ENCODE measurements at places on chromosomes 16 and 17. TPM values are rescaled to one million over a fixed set of nuclear protein-coding genes. Genes with fewer than 3 reads are reported as not detected.

DNA sequence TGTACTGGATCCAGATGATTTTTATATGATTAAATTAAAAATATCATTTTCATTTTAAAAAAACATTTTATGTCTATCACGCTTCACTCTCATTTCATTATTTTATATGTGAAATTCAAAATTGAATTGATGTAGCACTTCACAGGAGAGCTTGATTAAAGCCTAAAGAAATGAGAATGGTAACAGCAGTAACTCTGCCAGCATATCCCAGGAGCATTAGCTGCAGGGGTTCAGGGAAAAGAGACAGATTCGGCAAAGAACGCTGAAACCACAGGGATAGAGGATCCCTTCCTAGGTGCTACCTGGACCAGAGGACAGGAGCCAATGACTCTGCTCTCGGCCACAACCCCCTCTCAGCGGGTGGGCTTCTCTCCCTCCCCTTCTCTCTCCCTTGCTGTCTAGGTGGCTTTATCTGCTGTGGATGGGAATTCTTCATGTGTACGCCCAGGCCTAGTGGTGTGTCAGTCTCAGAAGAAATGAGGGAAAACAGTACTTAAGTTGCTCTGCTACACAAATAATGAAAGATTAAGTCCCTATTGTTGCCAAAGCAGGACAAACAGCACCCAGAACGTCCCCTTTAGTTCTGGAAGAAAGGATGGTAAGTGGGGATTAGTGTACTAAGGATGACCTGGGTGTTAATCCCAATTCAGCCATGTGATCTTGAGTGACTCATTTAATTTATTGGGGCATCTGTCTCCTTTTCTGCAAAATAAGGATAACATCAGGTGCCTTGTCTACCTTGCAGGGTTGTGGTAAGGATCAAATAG, 123.3 kb downstream of the CDK5R1 start:
- no peak for DNase-seq

Gene HSD17B1
- total RNA-seq, result 0.54 TPM

Gene RHBDF2
- total RNA-seq, result 18.1 TPM

Gene SLC16A6
- total RNA-seq, result 2.6 TPM

DNA sequence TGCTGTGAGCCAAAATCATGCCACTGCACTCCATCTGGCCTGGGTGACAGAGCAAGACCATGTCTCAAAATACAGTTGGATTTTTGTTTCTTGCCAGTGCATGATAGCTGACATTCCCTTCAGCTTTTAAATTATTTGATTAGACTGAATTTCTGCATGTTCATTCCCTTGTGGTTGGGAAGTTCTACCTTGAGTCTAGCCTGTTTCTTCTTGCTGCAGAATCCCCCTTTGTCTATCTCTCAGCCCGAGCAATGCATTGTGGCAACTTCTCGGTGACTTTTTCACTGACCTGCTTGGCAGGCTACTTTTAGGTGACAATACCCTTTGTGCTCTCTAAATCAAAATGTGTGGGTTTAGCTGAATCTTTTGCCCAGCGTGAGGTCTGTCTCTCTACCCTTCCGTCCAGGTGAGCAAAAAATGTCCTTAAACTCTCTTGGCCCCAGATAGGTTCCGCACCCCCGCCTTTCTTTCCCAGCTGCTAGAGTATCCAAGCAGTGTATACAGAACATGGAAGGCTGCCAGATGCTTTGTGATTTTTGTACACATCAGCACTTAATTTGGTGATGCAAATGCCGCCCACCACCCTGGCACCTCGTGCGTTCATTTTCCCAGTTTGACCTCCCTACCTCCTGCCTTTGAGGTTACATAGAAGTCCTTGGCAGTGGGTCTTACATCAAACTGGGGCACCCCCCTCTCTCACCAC, 130.2 kb downstream of the ABCC6 start:
- no peak for DNase-seq

Gene CYTH1
- 5.9 TPM for total RNA-seq

DNA sequence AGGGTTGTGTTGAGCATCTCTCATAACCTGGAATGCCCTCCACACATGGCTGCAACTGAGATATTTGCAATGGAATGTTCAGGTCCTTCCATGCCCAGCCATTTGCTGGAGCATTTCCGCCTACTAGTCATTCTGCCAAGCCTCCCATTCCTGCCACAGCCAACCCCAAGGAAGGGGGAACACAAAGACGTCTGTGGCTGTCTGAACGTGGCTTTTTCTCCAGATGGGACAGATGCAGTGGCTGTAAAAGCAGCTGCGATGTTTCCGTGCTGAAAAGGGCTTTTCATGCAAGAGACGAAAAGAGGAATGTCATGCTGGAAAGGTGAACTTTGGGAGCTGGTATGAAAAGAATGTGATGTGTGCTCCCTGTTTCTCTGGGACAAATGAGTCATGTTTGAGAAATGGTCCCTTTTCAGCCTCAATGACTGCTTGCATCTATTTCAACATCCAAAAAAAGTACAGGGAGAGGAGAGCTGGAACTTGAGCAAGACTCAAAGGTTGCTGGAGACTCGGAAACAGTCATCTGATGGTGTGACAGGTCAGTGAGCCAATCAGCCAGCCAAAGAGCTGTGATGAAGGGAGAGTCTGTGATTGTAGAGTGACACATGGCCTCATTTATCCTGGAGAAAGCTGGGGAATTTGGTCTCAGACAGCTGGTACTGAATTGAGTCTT, 208.9 kb downstream of the SHISA9 start:
- DNase-seq, result peak; percentile 92

DNA sequence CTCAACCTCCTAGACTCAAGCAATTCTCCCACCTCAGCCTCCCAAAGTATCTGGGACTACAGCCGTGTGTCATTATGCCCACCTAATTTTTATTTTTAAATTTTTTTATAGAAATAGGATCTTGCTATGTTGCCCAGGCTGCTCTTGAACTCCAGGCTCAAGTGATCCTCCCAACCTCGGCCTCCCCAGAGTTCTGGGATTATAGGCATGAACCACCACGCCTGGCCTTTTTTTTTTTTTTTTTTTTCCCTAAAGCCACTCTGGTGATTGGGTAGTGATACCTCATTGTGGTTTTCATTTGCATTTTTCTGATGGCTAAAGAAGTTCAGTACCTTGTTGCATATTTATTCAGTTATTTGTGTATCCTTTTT, 1.2 kb upstream of the CDR2L start:
- no peak for DNase-seq

DNA sequence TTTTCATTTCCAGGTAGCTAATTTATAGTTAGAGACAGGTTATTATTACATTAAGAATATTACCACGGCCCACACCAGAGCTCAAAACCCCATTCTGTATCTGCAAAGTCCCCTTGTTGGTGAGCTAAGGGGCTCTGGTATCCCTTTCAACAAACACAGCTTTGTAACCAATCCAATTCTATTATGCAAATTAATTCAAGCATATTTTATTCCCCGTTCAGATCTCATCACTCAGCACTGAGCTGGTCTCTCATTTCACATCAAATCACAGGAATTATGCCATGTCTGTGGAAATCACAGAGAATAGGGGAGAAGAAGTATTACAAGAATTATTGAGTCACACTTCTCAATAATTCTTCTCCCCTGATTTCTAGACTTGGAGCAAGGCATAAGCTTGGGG, 111.7 kb downstream of the CDH11 start:
- DNase-seq, result no peak

Gene WSCD1
- total RNA-seq, result not detected

GRCh38 chr16:22962905-22963304, 148.9 kb downstream of the HS3ST2 start:
- DNase-seq, result no peak

GRCh38 chr16:4200000-4200780, 41.7 kb downstream of the SRL start:
- peak; percentile 69 for DNase-seq

Gene CTRB2
- total RNA-seq, result not detected

GRCh38 chr16:79336437-79337229, 263.9 kb downstream of the MAF start:
- DNase-seq, result no peak

- DNase-seq, result no peak
These were observed 90.4 kb downstream of the PARN start for GRCh38 chr16:14539631-14540030.

Gene NME2
- 573 TPM for total RNA-seq

- no peak for DNase-seq
These were observed 6.2 kb downstream of the FUS start for GRCh38 chr16:31186176-31186575.

- peak; percentile 45 for DNase-seq
These were observed 4.9 kb upstream of the ACTG1 start for GRCh38 chr17:81517339-81518112.

Gene TM4SF5
- total RNA-seq, result not detected

Gene ZNF423
- total RNA-seq, result 0.20 TPM

- DNase-seq, result peak; percentile 37
These were observed 702 bp downstream of the TENT4B start for GRCh38 chr16:50153596-50154419.

GRCh38 chr17:9928601-9929333, 23.7 kb upstream of the RCVRN start:
- peak; percentile 70 for DNase-seq

- no peak for DNase-seq
These were observed 46.9 kb upstream of the SIAH1 start for GRCh38 chr16:48432136-48432535.

All from M059J (cell line).